ENCODE measurements at places on chromosomes 12 and 14.

DNA sequence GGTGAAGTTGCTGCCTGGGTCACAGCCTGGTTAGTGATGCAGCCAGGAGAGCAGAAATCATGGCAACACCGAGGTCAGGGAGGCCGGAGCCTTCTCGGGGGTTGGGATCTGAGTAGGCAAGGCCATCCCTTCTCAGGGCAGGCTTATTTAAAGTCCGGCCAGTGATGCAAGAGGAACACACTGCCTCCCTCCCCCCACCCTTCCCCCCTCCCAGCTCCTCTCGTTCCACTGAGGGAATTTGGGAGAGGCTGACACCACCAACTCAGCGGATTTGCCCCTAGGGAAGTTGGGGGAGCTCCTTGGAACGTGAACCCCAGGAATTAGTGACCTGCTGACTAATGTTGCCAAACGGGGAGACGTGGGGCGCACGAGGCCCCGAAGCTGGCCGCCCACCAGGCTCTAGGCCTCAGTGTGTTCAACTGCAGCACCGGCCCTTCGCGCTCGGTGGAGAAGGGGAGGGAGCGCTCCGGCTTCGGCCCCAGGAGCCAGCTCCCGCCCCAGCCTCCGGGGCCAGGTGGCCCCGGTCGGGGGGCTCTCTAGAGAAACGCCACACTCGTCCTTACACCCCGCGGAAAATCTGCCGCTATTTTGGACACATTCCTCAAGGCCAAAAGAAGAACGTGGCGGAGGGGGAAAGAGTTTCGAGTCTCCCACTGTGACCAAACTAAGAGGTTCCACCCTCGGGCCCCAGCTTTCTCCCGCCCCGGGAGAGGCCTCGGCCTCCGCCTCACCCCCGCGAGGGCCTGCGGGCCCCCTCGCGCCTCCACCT lies 1.6 kb downstream of the CTDSP2 start:
- peak; percentile 89 for DNase-seq

GRCh38 chr12:71626098-71626497 lies 37.5 kb downstream of the ZFC3H1 start:
- no peak for DNase-seq

DNA sequence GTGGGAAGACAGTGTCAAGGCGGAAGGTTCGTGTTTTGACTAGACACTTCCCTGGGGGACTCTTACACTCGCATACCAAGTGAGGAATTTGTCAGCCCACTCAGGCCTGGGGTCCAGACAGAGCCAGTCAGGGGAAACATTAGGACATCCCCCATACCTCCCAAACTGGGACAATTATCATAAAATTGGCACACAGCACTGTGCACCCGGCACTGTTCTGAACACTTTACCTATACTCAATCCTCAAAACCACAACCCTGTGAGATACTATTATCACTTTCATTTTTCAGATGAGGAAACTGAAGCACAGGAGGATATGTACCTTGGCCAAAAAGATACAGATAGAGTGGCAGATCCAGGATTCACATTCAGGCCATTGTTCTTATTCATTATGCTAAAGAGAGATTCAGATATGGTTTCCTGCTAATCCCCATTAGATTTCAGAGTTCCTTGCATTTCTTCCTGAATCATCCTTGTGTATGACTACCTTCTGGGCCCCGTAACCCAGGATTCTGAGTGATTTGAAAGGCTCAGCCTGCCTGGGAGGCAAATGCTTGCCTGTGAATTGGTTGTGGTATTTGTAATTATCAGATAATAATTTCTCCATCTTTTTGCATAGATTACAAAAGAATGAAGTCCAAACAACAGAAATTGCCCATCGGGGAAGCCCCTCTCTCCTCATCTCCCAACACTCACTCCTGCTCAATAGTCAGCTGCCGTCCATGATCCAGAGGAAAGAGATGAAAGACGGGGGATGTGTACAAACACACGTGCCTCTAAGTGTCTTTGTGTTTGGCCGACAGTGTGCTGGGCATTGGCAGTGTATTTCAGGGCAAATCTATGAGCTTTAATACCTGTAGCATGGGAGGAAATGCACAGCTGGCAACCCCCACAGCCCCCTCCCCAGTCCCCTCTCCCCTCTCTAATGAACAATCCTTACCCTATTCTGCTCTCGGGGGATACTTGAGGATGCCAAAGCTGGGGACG lies 4.6 kb downstream of the TAC3 start:
- DNase-seq: no peak

DNA sequence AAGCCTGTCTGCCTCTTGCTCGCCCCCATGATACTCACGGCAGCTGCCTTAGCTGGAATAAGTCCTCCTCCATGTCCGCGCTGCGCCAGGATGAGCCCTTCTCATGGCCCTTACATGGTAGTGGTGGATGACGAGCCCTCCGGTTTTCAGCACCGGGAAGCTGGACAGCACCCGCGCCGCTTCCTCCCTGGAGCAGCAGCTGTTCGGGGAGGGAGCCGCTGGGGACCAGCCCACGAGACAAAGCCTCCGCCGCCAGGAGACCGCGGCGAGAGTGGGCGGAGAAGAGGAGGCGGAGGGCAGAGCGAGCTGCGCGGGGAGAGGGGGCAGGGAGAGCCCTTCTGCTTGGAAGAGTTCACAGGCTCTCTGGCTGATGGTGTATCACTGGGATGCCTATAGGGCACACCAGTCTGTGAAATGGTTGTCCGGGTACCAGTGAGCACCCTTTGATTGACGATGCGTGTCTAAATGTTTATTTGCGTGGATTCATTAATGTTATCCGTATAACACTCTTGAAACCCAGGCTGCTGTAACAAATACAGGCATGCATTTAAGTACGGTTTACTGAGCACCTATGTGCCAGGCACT lies at the start of gene SVOP:
SVOP (minus strand) TSS at position 273 of the 585 bp plus-strand sequence; CDS start at position 73, 200 bp downstream.
- DNase-seq: peak; percentile 89

DNA sequence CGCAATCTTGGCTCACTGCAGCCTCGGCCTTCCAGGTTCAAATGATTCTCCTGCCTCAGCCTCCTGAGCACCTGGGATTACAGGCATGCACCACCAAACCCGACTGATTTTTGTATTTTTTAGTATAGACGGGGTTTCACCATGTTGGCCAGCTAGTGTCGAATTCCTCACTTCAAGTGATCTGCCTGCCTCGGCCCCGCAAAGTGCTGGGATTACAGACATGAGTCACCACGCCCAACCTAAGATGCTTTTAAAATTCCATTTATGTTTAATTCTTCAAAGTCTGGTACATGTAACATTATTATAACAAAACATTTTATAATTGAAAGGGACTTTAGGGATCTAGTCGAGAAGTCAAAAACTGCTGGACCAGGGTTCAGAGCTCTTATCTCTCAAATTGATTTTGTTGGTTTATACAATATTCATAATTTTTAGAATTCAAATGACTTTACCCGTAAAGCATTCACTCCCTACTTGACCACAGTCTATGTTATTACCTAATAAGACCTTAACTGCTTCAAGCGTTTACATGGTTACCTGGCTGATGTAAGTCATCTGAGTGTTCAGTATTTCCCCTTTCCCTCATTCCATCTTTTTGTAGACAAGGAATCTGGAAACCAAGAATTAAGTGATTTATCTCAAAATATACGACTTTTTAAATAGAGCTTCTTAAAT lies 28.2 kb downstream of the RAP1B start:
- DNase-seq: no peak

- DNase-seq: no peak
Measured at GRCh38 chr12:2547273-2548044, 247.3 kb upstream of the FKBP4 start.

DNA sequence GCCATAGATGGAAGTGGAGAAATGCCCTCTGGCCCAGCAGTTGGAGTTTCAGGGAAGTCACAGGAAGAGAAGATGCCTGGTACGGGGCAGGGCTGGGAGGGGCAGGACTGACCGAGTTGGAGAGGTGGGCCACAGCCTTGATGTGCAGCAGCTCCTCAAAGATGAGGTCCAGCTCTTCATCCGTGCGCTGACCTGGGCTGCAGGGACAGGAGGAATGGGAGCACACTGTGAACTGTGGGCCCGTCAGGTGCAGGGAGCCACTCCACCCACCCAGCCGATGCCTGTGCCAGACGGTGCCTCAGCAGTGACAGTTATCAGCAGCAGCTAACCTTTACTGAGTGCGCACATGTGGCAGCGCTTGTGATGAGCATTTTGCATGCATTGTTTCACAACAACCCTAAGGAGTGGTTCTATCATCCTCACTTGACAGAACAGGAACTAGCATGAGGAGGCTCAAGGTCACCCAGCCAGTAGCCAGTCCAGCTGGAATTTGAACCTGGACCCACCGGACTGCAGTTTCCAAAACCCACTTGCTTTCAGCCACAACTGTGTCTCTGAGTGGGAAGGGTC lies 8.4 kb downstream of the RAPGEF3 start:
- no peak for DNase-seq

- DNase-seq: no peak
Measured at GRCh38 chr12:117857632-117858612, 110.9 kb downstream of the KSR2 start.

DNA sequence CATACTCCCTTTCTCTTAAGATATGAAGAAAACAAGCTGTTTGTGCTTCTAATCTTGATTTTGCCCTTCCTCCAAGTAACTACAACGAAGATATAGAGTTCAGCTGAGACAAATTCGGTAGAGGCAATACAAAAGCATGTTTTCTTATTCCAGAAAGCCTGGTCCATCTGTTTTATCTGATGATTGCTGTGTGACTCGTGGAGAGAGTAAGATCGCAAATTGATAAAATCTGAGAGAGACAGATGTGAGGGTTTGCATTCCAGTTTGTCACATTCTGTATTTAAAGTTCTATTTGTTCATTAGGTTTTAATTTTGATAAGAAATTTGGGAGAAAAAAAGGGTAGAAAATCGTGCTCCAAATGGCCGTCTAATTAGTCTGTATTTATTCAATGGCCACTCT lies 192.1 kb downstream of the CPNE8 start:
- DNase-seq: no peak

DNA sequence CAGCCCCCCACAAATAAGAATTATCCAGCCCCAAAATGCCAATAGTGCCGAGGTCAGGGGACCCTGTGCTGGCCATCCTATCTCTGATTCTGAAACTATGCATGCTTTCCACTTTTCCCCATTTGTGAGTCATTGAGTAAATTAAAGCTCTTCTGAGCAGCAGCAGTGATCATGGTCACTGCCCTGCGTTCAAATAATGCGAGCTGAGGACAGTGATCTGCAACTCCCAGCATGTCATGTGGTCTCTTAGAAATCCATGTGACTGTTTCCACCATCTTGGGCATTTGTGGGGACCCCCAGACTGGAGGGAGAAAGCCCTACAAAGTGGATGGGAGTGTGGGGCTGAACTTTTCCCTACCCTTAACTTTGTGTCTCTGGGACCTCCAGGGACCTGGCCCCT lies 53.8 kb downstream of the C14orf132 start:
- no peak for DNase-seq

GRCh38 chr14:30020687-30021086 lies 93.0 kb upstream of the PRKD1 start:
- no peak for DNase-seq

- DNase-seq: no peak
Measured at GRCh38 chr12:62832558-62832957, 102.4 kb downstream of the PPM1H start.

- DNase-seq: no peak
Measured at GRCh38 chr14:74784634-74785033, 21.5 kb downstream of the YLPM1 start.

DNA sequence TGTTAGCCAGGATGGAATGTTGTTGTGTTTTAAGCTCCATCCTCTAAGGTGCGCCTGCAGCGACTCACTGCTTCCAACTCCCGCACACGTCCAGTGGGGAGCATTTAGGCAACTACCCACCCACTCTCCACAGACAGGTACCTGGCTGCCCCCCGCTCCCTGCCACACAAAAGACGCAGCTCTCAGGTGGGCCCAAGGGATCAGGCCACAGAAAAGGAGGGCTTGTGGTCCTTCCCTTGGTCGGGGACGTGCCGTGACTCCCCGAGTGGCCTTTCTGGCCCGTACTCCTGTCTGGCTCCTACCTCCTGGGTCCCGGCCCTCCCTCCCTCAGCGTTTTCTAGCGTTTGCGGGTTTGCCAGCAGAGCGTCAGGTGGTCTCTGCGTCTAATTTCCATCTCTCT lies 16.2 kb downstream of the TEDC1 start:
- no peak for DNase-seq

DNA sequence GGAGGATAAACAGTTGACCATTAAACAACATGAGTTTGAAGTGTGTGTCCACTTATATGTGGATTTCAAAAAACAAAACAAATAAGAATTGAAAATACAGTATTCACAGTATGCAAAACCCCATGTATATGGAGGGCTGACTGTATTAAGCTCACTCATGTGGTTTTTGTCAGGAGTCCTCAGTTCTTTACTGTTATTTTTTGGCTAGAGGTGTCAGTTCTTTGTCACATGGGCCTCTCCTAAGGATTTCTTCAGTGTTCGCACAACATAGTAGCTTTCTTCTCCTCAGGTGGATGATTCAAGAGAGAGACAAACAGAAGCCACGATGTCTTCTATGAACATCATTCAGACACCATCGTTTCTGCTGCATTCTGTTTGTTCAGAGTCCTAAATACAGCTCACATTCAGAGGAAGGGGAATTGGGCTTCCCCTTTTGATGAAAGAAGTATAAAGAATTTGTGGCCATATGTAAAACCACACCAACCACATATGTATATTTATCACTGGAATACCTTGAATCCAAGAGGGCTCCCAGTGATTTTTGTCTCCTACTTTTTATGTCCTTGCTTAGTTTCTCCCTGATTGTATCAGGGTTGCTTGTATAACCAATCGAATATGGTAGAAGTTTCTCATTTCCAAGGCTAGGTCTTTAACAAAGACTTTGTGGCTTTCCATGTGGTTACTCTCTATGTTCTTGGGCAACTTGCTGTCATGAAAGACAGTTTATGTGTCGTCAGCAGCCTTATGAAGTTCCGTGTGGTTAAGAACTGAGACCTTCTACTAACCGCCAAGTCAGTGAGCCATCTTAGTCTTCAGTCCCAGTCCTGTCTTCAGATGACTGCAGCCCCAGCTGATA lies 18.9 kb downstream of the MNAT1 start:
- DNase-seq: no peak

GRCh38 chr12:131604859-131605258 lies 106.0 kb upstream of the SFSWAP start:
- no peak for DNase-seq

GRCh38 chr14:33728010-33728498 lies 222.8 kb downstream of the EGLN3 start:
- DNase-seq: no peak

GRCh38 chr14:90831821-90832220 lies 15.6 kb upstream of the TTC7B start:
- no peak for DNase-seq

GRCh38 chr12:109157986-109158385 lies 41.6 kb downstream of the ACACB start:
- no peak for DNase-seq

- no peak for DNase-seq
Measured at GRCh38 chr14:35446450-35446849, 41.9 kb upstream of the NFKBIA start.

- no peak for DNase-seq
Measured at GRCh38 chr12:123067654-123068053, 83.2 kb downstream of the PITPNM2 start.

- DNase-seq: no peak
Measured at GRCh38 chr14:22870811-22871223, 723 bp upstream of the LRP10 start.

DNA sequence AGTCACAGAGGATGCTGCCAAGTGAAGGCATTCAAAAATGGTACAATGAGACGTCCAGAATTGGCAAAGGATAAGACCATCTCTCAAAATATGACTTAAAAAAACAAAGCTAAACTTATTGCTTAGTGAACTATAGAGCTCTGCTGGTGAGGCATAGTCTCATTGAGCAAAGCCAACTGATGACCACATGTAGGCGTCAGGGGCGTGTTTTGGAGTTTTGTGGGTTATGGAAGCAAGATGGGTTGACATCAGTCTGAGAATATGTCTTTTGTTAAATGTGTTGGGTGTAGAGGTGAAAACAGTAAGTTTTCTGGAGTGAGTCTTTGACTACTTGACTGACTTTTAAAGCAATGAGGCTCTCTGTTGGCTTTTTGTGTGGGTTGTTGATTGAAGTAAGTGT lies 47.2 kb downstream of the ATL1 start:
- no peak for DNase-seq
